Suppressor macrophage treated with lipopolysaccharide for 4 hours (primary cell): ENCODE measurements at places on chromosomes 1 and 21.

GRCh38 chr1:245270972-245271371 is 116.2 kb downstream of the KIF26B start:
- no peak for DNase-seq

DNA sequence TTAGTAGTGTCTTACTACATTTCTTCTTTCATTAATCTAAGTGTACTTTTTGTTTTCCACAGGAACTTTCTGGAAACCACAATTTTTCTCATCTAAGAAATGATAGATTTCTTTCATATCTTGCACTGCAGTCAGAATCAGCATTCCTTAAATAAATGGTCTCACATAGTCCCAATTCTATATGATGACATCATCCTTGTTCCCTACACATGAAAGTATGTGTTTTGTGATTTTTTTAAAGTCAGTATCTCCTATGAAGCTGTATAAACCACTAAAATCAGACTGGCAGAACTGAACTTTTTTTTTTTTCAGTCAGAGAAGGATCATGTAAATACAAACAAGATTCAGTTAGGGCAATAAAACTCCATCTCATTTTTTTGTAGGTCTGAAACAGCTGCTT is 742.6 kb upstream of the CXADR start:
- DNase-seq, result no peak

- DNase-seq, result no peak
Measured at GRCh38 chr1:221829327-221830015, 87.6 kb upstream of the DUSP10 start.

- no peak for DNase-seq
Measured at GRCh38 chr21:45103971-45104520, 29.7 kb downstream of the ADARB1 start.

DNA sequence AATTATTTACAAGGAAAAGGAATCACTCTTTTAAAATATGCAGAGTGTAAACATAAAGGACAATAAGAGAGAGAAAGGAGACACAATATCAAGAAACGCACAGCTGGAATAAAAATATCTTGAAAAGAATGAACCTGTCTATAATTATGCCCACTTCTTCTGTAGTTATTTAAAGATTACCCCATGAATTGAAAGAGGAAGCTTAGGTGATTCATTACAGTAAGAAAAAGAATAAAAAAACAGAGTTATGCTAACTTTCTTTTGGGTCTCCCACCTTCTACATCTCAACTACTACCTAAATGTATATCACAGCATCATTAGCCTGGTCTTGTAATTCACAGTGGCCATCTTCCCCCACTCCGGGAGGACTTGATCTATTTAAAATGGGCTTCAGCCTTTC is 182.1 kb downstream of the MRPL39 start:
- DNase-seq, result peak; percentile 15
